Stimulated activated naive CD4-positive, alpha-beta T cell (primary cell): ENCODE measurements at places on chromosomes 11 and 22.

GRCh38 chr22:46563381-46564083 is 26.1 kb upstream of the CELSR1 start:
- peak; percentile 58 for DNase-seq

GRCh38 chr11:86091566-86091965 is 22.7 kb upstream of the PICALM start:
- no peak for DNase-seq

DNA sequence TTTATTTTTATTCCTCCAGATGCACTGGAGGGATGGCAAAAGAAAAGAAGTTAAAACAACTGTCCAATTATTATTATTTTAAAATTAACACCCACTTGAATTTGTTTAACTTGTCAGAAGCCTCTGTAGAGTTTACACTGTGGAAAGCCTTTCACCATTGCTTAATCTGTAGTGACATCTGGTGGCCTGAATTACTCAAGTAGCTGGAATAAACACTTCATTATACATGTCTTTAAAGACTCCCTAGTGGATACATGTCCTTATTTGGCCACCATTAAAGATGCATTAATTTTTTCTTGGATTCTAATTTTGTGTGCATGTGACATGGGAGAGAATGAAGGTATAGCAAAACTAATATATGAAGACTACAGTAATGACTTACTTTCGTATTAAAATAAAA is 1496.5 kb downstream of the FAM181B start:
- no peak for DNase-seq

- DNase-seq, result peak; percentile 70
These were observed 2.7 kb upstream of the PDE2A start for GRCh38 chr11:72676861-72677341.

- no peak for DNase-seq
These were observed 7.5 kb upstream of the SYT8 start for GRCh38 chr11:1827095-1827813.

DNA sequence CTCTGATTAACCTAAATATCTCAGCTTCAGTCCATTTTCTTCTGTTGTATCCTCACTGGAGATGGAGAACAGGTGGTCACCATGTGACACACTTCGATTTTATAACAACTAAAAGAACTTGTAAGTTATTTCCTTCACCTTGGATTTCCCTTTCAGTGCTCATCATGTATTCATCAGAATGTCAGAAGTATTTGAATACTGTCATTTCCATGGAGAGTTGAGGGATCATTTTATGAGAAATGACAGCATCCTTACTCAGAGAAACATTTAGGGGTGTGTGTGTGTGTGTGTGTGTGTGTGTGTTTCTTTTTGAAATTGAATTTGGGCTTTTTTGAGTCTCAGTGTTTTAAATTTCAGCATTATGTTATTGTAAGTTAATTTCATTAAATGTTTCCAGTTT is 205.8 kb downstream of the ARHGAP42 start:
- DNase-seq, result no peak

DNA sequence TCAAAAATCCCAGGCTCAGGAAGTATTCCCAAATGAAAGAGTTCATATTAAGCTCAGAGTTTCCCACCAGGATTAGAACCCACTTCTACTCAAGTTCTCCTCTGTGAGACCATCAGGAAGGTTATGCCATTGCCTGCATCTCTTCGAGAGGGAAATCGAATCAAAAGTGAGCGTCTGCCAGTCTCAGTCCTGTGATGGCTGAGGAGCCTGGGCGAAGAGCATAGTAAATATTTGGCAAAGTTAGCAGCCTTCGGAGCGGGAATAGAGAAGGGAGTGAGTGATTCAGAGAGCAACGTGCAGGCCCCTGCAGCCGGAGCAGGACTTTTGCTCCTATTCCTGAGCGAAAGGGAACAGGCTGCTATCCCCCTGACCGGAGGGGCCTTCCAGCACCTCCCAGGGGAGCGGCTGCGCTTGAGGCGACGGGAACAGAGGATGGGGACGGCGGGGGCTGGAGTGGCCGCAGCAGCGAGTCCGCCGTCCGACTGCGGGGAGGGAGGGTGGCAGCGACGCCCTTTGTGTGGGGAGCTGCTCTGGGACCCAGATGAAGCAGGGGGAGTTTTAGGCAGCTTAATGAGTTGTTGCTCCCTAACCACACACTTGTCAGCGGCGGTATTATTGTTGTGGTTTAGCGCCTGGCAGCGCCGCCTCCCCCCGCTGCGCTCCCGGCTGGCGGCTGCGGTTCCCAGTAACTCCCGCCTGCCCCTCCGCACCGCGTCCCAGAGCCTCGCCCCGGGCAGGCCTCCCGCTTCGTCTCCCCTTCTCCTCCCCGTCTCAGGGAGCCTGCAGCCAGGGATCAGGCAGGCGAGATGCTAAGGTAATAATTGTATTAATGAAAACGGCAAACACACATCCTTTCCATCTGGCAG is 21.7 kb upstream of the NRGN start:
- no peak for DNase-seq

- no peak for DNase-seq
These were observed 70.8 kb upstream of the EIF3D start for GRCh38 chr22:36599771-36600170.

- no peak for DNase-seq
These were observed 12.9 kb upstream of the XKR3 start for GRCh38 chr22:16838073-16838472.

GRCh38 chr22:22394591-22394990 is 114.0 kb downstream of the ZNF280B start:
- no peak for DNase-seq

DNA sequence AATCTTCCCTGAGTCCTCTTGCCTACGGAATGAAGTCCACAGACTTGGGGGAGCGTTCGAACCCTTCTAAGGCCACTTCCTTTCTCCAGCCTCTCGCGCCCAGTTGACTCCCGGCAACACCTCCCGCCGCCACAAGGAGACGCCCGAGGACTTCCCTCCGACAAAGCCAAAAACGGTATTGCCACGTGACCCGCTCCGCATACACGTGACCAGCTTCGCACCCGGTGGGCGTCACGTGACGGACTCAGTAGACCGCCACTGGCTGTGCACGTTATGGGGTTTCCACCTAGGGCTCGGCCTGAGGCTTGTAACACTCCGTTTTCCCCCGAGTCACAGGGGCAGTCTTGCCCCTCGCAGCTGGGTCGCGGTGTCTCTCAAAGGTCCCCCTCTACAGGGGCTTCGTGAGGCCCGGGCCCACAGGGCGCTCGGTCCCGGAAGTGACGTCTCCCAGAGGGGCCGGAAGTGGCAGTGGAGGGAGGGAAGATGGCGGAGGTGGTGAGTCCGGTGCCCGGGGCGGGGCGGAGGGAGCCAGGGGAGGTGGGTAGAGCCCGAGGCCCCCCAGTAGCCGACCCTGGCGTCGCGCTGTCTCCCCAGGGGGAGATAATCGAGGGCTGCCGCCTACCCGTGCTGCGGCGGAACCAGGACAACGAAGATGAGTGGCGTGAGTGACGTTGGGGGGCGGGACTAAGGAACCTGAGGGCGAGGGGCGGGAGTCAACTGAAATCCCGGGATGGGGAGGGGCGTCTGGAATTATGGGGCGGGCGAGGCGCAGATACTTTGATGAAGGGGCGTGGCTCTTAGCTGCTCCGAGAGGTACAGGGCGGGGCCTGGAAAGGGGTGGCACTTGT is at the start of gene KAT5:
TSS of gene KAT5 (plus strand) at position 468 of the 848 bp plus-strand sequence. CDS start at position 484, 16 bp downstream.
- peak; percentile 99 for DNase-seq

DNA sequence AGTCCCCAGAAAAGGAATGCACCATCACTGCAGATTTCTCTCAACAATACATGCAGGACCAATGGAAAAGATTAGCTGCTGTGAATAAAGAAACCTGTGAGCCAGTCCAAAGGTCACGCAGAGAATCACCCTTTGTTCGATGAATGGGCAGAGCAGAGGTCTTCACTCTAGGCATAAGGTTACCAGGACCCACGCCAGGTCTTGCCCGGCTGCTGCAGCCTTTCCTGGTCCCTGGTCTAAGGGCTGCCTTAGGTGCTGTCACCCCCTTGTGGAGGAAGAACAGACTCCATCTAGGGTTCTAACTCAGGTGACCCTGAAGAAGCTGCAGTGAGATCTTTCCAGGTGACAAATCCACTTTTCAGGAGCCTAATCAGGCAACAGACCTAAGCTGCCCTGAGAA is 29.0 kb upstream of the NAP1L4 start:
- peak; percentile 24 for DNase-seq

DNA sequence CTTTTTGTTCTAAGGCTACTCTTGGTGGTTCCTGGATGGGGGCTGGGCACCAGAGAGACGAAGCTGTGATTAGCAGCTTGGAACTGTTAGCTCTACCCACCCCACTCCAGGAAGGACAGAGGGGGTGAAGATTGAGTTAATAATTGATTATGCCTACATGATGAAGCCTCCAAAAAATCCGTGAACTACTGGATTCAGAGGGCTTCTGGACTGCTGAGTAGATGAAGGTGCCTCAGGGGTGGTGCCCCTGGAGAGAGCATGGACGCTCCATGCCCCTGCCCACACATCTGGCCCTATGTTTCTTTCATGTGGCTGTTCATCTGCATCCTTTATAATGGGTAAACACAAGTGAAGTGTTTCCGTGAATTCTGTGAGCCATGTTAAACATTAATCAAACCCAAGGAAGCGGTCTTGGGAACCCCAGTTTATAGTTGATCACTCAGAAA is 47.3 kb upstream of the CYP2D6 start:
- no peak for DNase-seq

DNA sequence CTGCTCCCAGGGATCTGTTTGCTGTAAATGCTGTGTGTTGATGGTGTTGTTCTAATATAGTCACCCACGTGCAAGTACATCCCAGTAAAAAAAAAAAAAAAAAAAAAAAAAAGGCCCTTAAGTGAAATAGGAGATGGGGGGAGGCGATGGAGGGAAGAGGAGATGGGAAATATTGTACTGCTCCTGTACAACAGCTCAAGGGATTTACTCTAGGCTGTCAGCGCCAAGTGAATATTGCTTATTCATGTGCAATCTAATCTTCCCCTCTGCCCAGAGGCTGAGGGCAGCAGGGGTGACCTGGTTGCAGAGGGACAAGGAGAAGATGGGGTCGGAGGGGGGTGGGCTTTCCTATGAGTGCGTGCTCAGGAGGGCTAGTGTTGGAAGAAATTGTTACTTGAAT is 206.2 kb upstream of the CADM1 start:
- no peak for DNase-seq

- no peak for DNase-seq
These were observed 79.0 kb downstream of the FDX1 start for GRCh38 chr11:110508786-110509185.

DNA sequence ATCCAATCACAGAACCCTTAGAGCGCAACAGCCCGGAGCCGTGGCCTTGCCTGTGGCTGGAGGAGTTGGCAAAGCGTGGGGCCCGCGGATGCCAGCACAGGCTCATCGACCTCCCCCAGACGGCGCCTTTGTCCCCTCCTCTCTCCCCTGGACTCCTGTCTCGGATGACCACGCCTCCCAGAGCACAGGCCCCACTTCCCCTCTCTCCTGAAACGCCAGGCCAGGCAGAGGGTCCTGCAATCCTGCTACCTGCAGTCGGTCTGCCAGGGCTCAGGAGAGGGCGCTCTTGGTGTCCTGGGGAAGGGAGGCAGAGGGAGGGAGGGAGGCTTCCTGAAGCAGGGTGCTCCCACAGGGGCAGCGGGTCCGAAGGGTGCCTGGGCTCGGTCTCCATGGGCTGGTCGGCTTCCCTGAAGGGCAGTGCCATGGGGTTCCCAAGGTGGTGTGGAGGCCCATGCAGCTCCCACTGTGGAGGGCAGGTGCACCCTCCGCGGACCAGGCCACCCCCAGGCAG is 16.6 kb upstream of the TTLL12 start:
- no peak for DNase-seq

DNA sequence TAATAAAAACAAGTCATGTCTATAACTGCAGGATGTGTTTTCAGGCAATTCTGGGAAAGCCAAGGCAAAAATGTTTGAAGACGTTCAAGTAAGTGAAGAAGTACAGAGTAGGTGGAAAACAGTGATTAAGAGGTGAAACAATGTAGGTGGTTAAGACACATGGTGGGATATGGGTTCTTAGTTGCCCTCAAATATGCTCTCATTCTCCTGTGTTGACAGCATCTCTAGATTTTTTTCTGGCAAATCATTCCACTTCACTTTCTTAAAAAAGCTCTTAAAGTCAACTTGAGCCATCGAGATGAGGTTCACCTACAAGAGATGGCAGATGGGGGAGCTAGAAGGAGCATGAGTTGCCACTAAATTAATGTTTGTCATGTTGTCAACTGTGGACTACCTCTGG is 1041.0 kb upstream of the CNTN5 start:
- DNase-seq, result no peak

GRCh38 chr11:35785287-35786167 is 123.0 kb downstream of the TRIM44 start:
- no peak for DNase-seq

GRCh38 chr11:2451336-2451735 is 6.5 kb downstream of the KCNQ1 start:
- no peak for DNase-seq

DNA sequence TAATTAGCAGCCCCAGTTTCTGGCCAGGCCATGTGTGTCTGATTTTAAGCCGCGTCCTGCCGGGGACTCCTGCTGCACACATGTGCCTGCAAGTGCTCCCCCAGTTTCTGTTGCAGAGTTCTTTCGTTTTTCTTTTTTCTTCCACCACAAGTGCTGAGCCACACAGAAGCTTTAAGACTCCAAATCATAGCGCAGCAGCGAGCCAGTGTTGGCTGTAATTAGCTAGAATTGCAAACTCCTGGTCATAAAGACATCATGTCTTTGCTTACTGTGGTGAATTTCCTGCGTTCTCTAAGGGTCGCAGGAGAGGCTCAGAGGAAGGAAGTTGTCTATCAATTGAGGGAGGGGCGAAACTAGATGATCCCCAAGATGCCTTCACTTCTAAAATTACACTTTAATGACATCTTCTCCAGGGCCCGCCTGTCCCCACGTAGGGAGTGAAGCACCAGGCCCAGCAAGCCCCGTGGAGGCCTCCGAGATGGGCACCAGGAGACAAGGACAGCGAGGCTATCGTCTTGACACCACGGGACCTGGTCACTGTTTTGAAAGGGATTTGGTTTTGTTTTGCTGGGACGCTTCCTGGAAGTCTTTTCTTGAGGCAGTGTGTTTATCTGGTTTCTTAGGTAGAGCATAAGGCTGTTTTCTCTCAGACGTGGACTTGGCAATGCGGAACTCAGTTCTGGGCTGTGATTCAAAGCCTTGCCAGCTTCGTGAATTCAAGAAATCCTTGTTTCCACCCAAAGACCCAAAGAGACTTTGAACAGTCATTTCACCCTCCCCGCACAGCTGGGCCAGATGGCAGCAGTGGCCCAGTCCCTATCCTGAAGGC is 71.8 kb downstream of the UBASH3B start:
- DNase-seq, result peak; percentile 18

GRCh38 chr11:59189986-59190385 is 18.1 kb downstream of the DTX4 start:
- DNase-seq, result no peak

- DNase-seq, result no peak
These were observed 40.3 kb upstream of the CADM1 start for GRCh38 chr11:115544422-115544948.

GRCh38 chr22:39727541-39727940 is 157.0 kb downstream of the CACNA1I start:
- no peak for DNase-seq
